ENCODE measurements at places on chromosomes 3 and 15.
A peak's percentile ranks its signal among the peaks of the same experiment; 100 is the strongest.

DNA sequence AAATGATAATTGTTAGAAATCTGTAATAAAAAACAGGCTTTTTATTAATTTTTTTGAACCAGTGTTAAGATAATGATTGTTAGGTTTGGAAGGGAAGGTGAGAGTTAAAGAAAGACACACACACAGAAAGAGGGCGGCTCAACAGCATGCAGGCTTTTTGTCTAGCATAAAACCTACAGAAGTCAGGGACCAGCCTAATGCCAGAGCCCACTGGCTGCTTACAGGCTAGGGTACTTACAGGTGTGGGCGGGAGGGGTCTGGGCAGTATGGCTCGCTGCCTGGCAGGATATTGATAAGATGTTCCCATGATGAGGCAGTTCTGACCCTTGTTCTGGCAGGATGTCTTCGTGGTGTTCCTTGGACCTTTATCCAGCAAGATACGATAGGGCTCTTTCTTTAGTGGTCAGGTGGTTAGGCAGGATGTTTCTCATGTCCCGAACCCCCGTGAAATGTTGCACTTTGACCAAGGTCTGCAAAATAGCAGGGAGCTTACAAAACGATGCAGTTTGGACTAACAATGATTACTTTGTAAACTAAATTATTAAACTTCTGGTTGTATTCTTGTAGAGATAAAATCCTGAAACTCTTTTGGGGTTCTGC is 84.7 kb downstream of the DCUN1D1 start:
- DNase-seq, result no peak

GRCh38 chr3:24639481-24640329 is 145.1 kb upstream of the THRB start:
- DNase-seq, result no peak

DNA sequence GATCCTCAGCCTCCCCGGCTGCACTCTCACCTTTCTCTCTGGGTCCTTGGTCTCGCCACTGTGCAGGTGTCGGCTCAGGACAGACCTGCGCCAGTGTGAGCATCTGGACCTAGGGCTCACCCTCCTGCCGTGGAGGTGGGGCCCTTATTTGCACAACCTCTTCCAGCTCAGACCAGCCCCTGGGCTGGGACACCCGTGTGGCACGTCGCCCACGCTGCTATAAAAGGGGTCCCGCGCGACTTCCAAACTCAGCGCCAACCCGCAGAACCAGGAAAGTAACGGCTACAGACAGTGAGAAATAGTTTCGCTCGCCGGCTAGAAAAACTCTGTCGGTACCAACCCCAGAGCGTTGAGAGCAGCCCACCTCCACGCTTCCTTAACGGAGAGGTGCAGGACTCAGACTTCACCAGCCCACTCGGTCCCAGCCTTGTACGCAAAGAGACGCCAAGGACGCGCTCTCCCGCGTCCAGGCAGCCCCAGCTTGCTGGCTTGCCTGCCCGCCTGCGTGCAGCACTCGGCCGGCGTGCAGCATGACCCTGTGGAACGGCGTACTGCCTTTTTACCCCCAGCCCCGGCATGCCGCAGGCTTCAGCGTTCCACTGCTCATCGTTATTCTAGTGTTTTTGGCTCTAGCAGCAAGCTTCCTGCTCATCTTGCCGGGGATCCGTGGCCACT is at the start of the genes DUOX2 and DUOXA2:
Gene DUOX2, minus strand, starts transcription at position 97 of the 675 bp plus-strand sequence. CDS start 761 bp downstream, outside the sequence.
Gene DUOXA2, plus strand, starts transcription at position 251 of the 675 bp plus-strand sequence. Its CDS starts 280 bp downstream, at position 531.
- no peak for DNase-seq

DNA sequence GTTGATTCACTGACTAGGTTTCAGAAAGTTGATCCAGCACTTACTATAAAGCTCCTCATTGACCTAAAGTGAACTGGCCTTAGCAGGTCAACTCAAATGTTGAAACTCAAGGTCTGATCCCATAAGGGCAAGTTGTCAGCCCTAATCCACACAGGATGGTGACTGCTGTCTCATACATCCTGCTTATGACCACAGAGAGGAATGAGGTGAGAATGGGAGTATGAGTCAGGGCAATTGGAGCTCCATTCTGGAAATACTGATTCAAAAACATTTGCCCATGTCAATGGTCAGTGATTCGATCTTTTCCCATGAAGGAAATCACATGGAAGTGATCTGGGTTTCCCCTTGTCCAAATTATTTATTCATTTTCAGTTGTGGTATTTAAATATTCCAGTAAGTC is 78.7 kb downstream of the ZNF385D start:
- no peak for DNase-seq

- DNase-seq, result no peak
Observed at GRCh38 chr3:69914395-69914794, 85.1 kb upstream of the SAMMSON start.

DNA sequence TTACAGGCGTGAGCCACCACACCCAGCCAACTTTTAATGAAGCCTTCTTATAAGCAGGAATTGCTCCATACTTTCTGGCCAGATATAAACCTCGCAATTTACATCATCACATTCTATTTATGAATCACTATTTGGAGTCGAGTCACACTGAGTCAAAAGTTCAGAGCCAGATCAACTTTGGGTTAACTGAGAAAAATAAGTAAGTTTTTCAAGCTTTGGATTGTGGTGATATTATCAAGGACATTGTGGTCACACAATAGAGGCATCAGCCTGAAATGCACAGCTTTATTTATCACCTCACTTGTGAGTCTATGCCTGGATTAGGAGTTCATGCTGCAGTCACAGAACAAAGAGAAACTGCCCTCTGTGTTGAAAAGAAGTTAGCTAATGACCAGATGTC is 1163.5 kb downstream of the ROBO1 start:
- DNase-seq, result no peak

DNA sequence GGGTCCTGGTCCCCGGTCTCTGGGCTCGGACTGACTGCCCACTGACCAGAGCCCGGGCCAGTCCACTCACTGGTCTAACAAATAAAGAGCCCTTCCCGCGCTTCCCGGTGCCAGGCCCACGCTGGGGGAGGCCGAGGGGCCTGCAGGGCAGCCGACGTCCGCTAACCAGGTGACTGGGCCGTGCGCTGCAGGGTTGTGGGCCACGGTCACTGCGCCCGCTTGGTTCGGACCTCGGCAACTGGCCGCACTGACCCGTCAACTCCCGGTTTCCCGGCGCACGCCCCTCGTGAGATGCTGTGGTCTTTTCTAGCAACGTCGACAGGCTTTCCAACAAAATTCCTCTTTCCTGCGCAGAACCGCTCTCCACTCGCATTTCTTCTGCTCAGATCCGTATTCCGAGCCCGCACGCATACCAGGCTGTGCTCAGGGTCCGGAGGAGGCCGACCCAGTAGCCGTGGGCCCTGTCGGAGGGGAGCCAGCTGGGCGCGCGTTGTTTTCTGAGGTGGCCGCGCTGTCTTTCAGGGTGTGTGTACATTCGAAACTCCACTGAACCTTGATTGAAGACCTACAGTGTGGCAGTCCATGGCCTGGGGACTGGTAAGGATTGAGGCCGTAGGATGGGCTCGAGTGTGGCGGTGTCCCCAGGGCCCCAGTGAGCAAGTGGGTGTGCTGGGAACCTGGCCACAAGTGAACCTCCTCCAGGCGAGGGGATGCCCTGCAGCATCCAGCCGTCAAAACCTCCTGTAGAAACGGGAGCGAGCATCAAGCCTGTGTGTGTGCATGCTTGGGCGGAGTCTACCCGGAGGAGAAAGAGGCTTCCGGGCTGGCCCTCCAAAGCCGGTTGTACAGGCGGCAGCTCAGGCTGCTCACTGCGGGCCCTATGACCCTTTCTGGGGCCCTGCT is 875 bp upstream of the NT5DC2 start:
- DNase-seq, result no peak

DNA sequence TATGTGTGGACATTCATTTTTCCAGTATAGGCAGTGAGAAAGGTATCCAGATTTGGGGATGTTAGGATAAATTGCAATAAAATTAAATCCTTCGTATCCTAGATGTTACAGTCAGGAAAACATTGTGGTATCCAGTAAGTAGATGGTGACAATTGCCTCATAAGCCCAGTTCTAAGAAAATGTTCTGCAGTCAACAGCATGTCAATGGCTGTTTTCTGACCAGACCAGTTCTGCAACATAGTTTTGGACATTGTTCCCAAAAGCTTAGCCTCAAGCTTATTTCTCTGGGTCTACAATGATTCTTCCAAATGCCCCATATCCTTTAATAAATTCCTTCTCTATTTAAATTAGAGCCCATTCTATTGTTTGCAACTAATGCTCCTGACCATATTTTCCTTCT is 480.7 kb downstream of the FHIT start:
- DNase-seq, result no peak

GRCh38 chr3:9916346-9916733 is 558 bp upstream of the IL17RC start:
- DNase-seq, result no peak

- no peak for DNase-seq
Observed at GRCh38 chr3:25461946-25462345, 33.9 kb downstream of the RARB start.

DNA sequence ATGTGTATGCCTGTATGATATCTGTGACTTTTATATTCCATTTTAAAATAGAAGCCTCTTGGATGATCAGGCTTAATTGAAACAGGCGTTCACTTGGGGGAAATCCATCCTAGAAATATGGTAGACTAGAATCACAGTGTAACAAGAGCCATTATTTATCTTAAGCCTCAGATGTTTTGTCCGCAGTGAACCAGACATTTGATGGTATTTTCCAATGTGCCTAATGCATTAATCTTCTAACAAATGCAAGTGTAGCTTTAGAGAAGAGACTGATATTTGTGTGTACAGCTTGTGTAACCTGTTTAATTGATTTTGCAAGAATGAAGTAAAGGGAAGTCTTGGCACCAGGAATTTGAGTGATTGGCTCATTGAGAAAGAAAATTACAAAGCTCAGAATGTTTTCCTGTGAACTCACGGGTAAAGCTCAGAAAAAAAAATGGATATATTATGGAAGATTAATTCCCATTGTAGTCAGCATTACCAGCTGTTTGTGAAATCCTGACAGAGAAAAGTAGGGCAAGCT is 155.7 kb downstream of the SV2B start:
- no peak for DNase-seq

GRCh38 chr3:52231502-52232278 is 6.2 kb upstream of the TLR9 start:
- peak; percentile 84 for DNase-seq

- no peak for DNase-seq
Observed at GRCh38 chr3:29514170-29514569, 233.3 kb downstream of the RBMS3 start.

GRCh38 chr3:148992027-148992634 is 791 bp downstream of the GYG1 start:
- no peak for DNase-seq

DNA sequence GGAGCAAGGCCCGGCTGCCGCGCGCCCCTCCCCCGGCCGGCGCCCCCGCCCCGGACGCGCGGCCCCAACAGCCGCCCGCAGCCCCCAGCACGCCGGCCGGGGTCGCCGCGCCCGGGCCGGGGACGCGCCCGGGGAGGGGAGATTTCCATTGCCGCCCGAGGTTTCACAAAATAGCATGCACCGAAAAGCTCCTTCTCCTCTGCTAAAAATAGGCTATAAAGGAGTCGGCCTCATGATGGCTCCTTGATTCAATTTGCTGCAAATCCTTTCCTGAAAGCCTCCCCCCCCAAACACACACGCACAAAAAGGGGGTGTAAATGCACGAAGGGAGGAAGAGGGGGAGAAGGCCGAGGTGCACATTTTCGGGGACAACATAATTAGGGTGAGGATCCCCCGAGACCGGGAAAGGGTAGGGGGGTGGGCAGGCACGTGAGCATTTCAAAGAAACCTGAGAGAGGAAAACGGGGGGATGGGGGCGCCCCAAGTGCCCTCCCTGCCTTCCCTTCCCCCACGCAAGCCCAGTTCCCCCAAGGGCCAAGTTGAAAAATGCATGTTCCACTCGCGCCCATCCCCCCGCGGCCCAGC is 734 bp downstream of the TBL1XR1 start:
- peak; percentile 46 for DNase-seq

- DNase-seq, result no peak
Observed at GRCh38 chr15:43958861-43959330, 132.1 kb downstream of the WDR76 start.

DNA sequence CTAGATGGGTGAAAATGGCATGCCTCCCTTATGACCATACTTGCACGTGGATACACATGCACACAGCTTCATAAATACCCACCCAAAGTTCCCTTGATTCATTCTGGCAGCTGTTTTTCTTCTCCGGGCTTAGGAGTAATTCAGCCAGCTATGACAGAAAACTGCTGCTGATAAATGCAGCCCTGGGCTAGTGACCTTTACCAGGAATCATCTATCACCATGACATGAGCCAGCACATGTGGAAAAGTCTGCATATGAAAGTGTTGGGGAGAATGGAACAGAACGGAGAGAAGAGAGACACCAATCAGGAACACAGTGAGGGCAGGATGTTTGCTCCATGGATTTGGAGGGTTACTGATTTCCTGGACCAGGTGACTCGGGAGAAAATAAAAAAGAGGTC is 706.3 kb downstream of the PDCD6IP start:
- no peak for DNase-seq

- DNase-seq, result no peak
Observed at GRCh38 chr15:64187396-64188191, 24.8 kb upstream of the PPIB start.

- DNase-seq, result no peak
Observed at GRCh38 chr3:46091046-46091445, 63.8 kb upstream of the XCR1 start.

GRCh38 chr15:57391537-57391936 is 15.2 kb downstream of the CGNL1 start:
- DNase-seq, result no peak

GRCh38 chr3:97810779-97811390 is 10.9 kb upstream of the CRYBG3 start:
- no peak for DNase-seq

- DNase-seq, result no peak
Observed at GRCh38 chr3:3053974-3054373, 56.2 kb downstream of the IL5RA start.

DNA sequence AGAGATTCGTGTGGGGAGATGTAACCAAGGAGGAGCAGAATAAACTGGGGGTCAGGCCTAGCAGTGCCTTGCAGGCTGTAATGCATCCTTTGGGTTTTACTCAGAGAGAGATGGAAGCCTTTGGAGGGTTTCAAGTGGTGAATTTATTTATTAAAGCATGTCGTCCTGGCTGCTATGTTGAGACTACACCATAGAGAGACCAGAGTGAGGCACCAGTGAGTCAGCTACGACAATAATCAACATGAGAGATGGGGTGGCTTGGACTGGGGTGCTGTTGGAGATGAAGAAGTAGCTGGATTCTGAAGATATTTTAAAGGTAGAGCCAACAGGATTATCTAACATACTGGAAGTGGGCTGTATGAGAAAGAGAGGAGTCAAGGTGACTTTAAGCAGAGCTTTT is 335.3 kb upstream of the ARHGEF26 start:
- no peak for DNase-seq

DNA sequence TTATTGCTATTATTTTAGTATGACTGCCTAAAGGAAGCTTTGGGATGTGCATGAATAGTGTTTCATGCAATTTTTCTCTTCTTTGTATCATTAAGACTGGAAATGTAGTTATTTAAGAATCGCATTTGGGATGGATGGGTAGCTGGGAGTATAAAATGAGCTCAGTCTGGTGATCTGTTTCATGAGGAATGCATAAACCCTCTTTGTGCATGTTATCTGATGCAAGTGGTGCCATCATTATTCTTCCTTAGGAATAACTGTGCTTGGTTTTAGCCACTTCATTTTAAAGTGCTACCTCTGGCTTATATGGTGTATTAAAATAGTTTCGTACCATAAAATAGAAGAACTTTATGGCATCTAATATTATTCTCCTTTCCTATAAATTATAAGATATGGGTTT is 535.6 kb downstream of the GRM7 start:
- DNase-seq, result no peak
